Ascending aorta (tissue), 2 donors: ENCODE measurements at places on chromosomes 2 and 18. TPM values are rescaled to one million over a fixed set of nuclear protein-coding genes. Genes with fewer than 3 reads are reported as not detected.

KYNU gene
- total RNA-seq, result 2.3 TPM

UCN gene
- not detected for total RNA-seq

IL36G gene
- total RNA-seq, result not detected

BAZ2B gene
- total RNA-seq, result 30.8 TPM

EIF4E2 gene
- 16.7 TPM for total RNA-seq

CCDC74A gene
- total RNA-seq, result 1.8 TPM

RAD51AP2 gene
- total RNA-seq, result not detected

GRCh38 chr2:127638361-127639110, 7.4 kb upstream of the GPR17 start:
- DNase-seq, result no peak
- H3K4me1 ChIP-seq, result peaks cover 16% of the 10 kb centered on the region
- no peak overlapping the region for H3K4me3 ChIP-seq
- peaks cover 49% of the 10 kb centered on the region for H3K36me3 ChIP-seq
- H3K27me3 ChIP-seq, result no peaks in the 10 kb centered on the region
- H3K27ac ChIP-seq, result peak overlapping the region; percentile 90

DNA sequence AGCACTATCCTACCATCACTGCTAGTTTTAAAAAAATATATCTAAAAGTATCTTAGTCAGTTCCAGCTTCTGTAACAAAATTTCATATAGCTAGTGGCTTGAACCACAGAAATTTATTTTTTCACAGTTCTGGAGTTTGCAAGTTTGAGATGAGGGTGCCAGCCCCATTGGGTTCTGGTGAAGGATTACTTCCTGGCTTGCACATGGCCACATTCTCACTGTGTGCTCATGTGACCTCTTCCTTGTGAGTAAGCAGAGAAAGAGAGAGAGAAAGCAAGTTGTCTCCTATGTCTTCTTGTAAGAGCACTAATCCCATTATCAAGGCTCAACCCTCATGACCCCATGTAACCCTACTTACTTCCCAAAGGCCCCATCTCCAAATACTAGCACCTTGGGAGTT, 158.9 kb downstream of the DOK6 start:
- no peak for DNase-seq
- H3K27me3 ChIP-seq, result no peaks in the 10 kb centered on the region
- H3K27ac ChIP-seq, result no peak overlapping the region
- H3K4me3 ChIP-seq, result no peak overlapping the region
- no peaks in the 10 kb centered on the region for H3K36me3 ChIP-seq

GRCh38 chr18:69220529-69220928, 180.2 kb upstream of the DOK6 start:
- no peak overlapping the region for H3K4me3 ChIP-seq
- no peaks in the 10 kb centered on the region for H3K36me3 ChIP-seq
- no peak for DNase-seq

DNA sequence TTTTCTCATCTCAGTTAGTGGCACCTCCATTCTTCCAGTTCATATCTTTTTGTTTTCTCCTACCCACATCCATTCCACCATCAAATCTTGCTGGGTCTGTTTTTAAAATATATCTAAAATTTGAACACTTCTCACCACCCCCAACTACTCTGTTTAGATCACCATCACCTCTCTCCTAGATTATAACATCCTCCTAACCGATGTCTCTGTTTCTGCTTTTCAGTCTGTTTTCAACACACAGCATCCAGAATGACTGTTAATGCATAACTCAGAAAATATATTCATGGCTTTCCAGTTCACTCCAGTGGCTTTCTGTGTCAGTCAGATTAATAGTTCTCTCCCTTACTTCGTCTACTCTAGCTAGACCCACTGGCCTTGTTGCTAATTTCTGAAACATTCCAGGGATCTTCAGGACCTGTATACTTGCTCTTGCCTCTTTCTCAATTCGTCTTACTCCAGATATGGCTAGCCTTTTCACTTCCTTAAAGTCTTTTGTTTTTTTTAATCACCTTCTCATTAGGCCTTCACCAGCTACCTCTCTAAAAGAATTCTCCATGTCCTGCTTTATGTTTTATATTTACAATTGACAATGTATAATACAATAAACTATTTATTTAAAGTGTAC, 105.3 kb downstream of the COMMD1 start:
- peaks cover 4% of the 10 kb centered on the region for H3K4me1 ChIP-seq
- no peak overlapping the region for H3K27ac ChIP-seq
- no peaks in the 10 kb centered on the region for H3K36me3 ChIP-seq
- DNase-seq, result no peak

DNA sequence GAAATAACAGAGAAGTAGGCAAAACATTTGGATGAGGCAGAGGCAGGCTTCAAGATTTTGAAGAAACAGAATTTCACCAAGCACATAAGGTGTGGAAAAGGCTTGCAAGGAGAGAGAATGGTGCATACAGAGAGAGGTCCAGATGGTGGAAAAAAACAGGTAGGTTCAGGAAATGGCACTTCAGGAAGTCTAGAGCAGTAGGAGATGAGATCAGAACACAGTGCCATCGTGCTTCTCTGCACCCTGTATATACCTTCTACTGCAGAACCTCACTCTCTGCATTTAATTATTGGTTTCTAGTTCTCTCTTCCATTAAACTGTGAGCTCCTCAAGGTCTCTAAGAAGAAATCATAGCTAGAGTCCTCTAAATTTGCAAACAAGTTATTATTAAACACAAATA, 2.4 kb downstream of the PAIP2B start:
- no peak overlapping the region for H3K4me3 ChIP-seq
- H3K4me1 ChIP-seq, result no peaks in the 10 kb centered on the region
- H3K36me3 ChIP-seq, result no peaks in the 10 kb centered on the region
- no peaks in the 10 kb centered on the region for H3K27me3 ChIP-seq
- DNase-seq, result no peak

- H3K27me3 ChIP-seq, result no peaks in the 10 kb centered on the region
- no peaks in the 10 kb centered on the region for H3K4me1 ChIP-seq
- no peak overlapping the region for H3K27ac ChIP-seq
- no peaks in the 10 kb centered on the region for H3K36me3 ChIP-seq
These were observed 8.2 kb downstream of the DCC start for GRCh38 chr18:52348209-52348608.

DNA sequence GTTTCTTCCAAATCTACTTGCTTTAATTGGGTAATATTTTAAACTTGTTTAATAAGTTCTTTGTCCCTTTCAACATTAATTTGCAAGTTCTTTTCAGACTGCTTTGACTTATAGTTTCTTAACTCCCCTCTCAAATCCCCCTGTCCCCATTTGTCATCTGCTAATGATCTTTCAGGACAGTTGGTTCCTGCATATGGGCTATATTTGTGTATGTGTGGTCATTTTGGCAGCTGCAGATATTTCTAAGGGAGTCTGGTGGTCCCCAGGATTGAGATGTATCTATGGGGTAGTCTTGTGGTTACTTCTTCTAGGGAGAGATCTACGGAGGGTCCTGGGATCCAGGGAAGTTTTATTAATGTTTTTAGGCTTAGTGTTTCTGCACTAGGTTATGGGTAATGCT, 120.6 kb upstream of the SP3 start:
- no peaks in the 10 kb centered on the region for H3K4me1 ChIP-seq
- DNase-seq, result no peak
- no peaks in the 10 kb centered on the region for H3K27me3 ChIP-seq
- no peak overlapping the region for H3K4me3 ChIP-seq
- H3K36me3 ChIP-seq, result no peaks in the 10 kb centered on the region

DNA sequence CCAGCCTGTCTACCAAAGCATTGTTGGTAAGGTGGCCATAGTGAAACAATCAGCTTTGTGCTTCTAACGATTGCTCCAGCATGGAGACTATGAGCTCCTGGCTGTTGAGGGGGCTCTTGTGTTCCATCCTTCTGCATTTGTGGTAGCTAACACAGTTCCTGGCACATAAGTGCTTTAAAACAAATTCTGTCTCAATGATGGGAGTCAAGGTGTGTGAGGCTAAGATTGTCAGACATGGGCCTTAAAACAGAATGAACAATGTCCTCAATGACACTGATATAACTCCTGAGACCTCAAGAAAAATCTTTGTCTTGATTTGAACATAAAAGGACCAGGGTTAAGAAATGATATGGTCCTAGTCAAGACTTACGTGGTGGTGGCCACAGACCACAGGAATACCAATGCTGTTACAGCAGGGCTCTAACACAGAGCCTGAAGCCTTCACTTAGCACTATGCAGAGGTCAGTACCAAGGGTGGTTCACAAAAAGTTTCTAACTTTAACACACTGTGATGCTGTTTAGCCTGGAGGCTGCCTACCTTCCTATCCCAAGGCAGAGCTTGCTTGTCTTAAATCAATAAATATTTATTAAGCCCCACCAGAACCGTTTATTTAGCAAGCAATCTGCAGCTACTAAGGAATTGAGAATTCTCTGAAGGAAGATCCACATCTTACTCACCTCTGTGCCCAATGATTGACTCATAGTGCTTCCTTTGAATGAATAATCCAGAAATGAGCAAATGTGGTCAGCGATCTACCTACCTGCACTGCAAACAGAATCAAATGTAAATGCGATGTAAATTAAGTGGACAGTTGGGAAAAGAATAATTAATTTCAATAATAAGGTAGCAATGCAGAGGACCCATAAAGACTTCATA, 35.1 kb downstream of the EVA1A start:
- no peaks in the 10 kb centered on the region for H3K4me1 ChIP-seq
- H3K27ac ChIP-seq, result no peak overlapping the region
- no peaks in the 10 kb centered on the region for H3K27me3 ChIP-seq

DNA sequence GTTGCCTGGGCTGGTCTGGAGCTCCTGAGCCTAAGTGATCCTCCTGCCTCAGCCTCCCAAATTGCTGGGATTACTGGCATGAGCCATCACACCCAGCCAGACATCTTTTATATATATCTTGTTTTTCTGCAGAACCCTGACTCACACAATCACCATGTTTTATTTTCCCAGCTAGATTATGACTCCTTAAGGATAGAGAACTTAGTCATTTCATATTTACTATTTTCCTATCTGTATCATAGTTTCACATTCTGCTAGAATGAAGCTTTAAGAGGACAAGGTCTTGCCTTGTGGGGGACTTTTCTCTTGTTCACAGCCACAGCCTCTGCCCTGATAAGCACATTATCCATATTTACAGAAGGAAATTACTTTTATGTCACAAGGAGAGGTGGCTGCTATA, 73.9 kb downstream of the LBH start:
- H3K36me3 ChIP-seq, result no peaks in the 10 kb centered on the region
- peaks cover under 1% of the 10 kb centered on the region for H3K4me1 ChIP-seq
- DNase-seq, result no peak
- H3K4me3 ChIP-seq, result no peak overlapping the region
- H3K27ac ChIP-seq, result no peak overlapping the region

DNA sequence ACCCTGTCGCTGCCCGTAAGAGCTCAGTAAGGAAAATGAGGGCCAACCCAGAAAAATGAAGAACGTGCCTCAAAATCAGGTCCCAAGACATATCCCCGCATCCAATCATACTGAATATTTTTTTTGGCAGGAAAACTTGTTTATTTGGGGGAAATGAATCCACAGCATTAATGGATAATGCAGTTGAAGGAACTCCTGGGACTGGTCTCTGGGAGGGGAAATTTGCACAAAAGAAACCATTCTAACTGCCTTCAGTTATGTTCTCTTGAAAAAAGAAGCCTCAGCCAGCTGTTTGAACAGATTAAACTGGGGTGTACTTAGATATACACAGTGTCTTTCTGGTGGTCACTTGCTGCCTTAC, 61.3 kb downstream of the SPRED2 start:
- H3K36me3 ChIP-seq, result no peaks in the 10 kb centered on the region
- peaks cover 4% of the 10 kb centered on the region for H3K4me1 ChIP-seq
- no peak overlapping the region for H3K27ac ChIP-seq
- DNase-seq, result no peak
- no peaks in the 10 kb centered on the region for H3K27me3 ChIP-seq

DNA sequence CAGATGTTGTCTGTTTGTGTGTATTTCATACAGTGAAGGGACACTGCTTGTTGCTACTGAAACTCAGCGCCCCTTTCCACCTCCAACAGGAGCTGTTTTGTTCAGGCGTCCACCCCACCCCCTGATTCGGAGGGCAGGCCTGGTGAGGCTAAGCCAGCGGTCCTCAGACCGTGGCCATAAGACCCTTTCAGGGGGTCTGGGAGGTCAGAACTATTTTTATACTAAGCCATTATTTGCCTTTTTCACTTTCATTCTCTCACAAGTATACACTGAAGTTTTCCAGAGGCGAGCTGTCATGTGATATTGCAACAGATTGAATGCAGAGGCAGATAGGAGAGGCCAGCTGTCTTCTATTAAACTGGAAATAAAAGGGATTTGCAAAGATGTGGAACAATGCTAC, 39.7 kb upstream of the IGFBP5 start:
- no peaks in the 10 kb centered on the region for H3K4me1 ChIP-seq
- no peak overlapping the region for H3K27ac ChIP-seq
- no peaks in the 10 kb centered on the region for H3K36me3 ChIP-seq
- no peak for DNase-seq
- no peaks in the 10 kb centered on the region for H3K27me3 ChIP-seq

DNA sequence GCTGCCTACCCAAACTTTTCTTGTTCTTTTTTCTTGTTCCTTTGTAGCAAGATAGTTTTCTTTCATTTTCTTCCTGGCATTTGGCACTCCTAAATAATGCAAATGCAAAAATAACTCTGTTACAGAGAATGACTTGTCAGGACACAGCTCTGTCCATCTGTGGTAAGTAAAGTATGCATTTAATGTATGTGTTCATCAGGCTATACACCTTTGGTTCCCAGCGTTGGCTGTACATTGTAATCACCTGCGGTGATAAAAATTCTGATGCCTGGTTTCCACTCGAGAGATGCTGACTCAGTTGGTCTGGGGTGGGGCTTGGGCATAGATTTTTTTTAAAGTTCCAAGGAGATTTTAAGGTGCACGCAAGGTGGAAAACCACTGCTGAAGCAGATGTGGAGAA, at the start of gene SERPINB13:
Gene SERPINB13, plus strand, starts transcription at position 378 of the 400 bp plus-strand sequence. CDS start 1,325 bp downstream, outside the sequence.
- no peak for DNase-seq
- no peaks in the 10 kb centered on the region for H3K27me3 ChIP-seq
- H3K4me3 ChIP-seq, result no peak within 1 kb of the TSS
- no peak within 1 kb of the TSS for H3K27ac ChIP-seq

DNA sequence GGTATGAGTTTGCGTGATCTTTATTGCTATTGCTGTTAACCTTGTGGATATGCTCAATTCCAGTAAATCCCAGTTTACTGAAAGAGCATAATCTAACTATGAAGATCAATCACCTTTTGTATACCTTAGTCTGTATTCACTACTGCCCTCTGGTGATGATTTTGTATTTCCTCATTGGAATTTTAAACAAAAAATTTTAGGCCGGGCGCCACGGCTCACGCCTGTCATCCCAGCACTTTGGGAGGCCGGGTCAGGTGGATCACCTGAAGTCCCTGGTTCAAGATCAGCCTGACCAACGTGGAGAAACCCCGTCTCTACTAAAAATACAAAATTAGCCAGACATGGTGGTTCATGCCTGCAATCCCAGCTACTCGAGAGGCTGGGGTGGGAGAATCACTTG, 5.1 kb downstream of the COMMD1 start:
- H3K36me3 ChIP-seq, result no peaks in the 10 kb centered on the region
- no peak overlapping the region for H3K4me3 ChIP-seq
- no peaks in the 10 kb centered on the region for H3K27me3 ChIP-seq
- H3K27ac ChIP-seq, result no peak overlapping the region

GRCh38 chr18:49866680-49867079, 53.3 kb upstream of the ACAA2 start:
- H3K27me3 ChIP-seq, result no peaks in the 10 kb centered on the region
- H3K4me1 ChIP-seq, result no peaks in the 10 kb centered on the region
- no peak for DNase-seq
- no peaks in the 10 kb centered on the region for H3K36me3 ChIP-seq
- no peak overlapping the region for H3K27ac ChIP-seq

GRCh38 chr2:151946250-151946884, 118.1 kb upstream of the ARL5A start:
- no peaks in the 10 kb centered on the region for H3K36me3 ChIP-seq
- peaks cover 12% of the 10 kb centered on the region for H3K4me1 ChIP-seq
- no peak overlapping the region for H3K4me3 ChIP-seq
- H3K27me3 ChIP-seq, result no peaks in the 10 kb centered on the region
- DNase-seq, result no peak
- H3K27ac ChIP-seq, result peak overlapping the region; percentile 70
